ENCODE measurements at places on chromosomes 2 and 18. TPM values are rescaled to one million over a fixed set of nuclear protein-coding genes. Genes with fewer than 3 reads are reported as not detected.

Gene DNAH6
- 0.69 TPM for total RNA-seq

Gene C2orf80
- not detected for total RNA-seq

GRCh38 chr2:217920879-217921603, 81.8 kb downstream of the TNS1 start:
- ATAC-seq, result no peak
- peaks cover 5% of the 10 kb centered on the region for H3K27me3 ChIP-seq
- H3K36me3 ChIP-seq, result no peaks in the 10 kb centered on the region
- H3K4me1 ChIP-seq, result no peaks in the 10 kb centered on the region

DNA sequence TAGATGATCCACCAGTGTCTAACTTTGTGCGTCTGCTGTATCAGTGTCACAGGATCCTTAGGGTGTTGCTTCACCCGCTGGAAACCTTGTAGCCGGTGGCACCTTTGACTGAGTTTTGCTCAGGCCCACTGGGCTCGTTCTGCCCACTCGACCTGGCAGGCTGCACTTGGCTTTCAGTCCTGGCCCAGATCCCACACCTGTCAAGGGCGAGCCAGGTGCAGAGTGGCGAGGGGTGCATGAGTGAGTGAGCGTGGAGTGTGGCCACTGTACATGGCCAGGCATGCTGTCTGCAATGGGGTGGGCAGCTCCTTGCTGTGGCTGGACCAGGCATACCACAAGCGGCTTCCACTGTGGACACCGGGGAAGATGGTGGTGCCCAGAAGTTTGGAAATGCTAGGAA, 179.0 kb downstream of the FAM210A start:
- peaks cover 13% of the 10 kb centered on the region for H3K4me1 ChIP-seq
- H3K36me3 ChIP-seq, result peaks cover 10% of the 10 kb centered on the region
- no peaks in the 10 kb centered on the region for H3K27me3 ChIP-seq
- no peak for ATAC-seq
- H3K27ac ChIP-seq, result no peak overlapping the region

GRCh38 chr18:22109535-22109934, 59.9 kb upstream of the GATA6 start:
- no peaks in the 10 kb centered on the region for H3K27me3 ChIP-seq
- H3K36me3 ChIP-seq, result no peaks in the 10 kb centered on the region
- no peak for ATAC-seq
- no peaks in the 10 kb centered on the region for H3K4me1 ChIP-seq

DNA sequence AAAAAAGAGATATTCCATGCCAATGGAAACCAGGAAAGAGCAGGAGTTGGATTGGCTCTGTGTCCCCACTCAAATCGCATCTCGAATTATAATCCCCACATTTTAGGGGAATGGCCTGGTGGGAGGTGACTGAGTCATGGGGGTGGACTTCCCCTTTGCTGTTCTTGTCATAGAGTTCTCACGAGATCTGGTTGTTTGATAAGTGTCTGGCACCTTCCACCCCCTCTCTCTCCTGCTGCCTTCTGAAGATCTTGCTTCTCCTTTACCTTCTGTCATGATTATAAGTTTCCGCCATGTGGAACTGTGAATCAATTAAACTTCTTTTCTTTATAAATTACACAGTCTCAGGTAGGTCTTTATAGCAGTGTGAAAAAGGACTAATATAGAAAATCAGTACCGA, 355.6 kb downstream of the NBAS start:
- H3K36me3 ChIP-seq, result peaks cover 46% of the 10 kb centered on the region
- no peak overlapping the region for H3K4me3 ChIP-seq
- H3K27me3 ChIP-seq, result no peaks in the 10 kb centered on the region
- H3K27ac ChIP-seq, result no peak overlapping the region
- H3K4me1 ChIP-seq, result peaks cover 16% of the 10 kb centered on the region
- no peak for ATAC-seq

DNA sequence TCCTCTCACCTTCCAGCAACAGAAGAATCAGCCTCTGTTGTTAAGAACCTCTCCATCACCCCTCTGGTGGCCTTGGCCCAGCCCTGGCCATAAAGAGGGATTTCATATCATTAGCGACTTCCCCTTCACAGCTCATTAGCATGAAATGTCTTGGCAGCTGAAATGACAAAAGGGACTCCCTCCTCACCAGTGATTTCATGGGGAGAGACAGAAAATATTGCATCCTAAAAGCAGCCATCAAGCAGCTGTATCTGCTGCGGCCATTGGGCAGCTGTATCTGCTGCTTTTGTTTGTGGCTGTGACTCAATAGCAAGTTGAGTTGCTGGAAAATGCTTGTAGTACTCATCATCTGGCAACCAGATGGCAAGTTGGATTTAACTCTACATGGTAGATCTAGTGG, 105.9 kb upstream of the RMDN2 start:
- no peak for ATAC-seq
- no peak overlapping the region for H3K4me3 ChIP-seq
- no peak overlapping the region for H3K27ac ChIP-seq
- H3K36me3 ChIP-seq, result no peaks in the 10 kb centered on the region
- peaks cover 5% of the 10 kb centered on the region for H3K4me1 ChIP-seq

DNA sequence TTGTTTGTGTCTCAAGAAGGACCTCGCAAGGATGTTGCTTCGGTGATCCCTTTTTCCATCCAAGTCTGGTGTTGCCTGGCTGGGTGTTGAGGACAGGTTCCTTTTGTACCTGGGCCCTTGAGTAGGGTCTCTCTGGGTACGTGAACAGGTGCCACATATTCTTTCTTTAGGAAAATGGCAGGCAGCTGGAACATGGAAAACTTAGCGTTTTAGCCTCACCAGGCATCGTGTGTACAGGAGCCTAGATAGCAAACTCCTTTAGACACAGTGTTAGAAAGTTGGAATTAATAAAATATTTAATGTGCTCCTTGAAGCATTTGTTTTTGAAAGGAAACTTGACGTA, 54.3 kb upstream of the RBM44 start:
- H3K4me3 ChIP-seq, result no peak overlapping the region
- peaks cover 94% of the 10 kb centered on the region for H3K36me3 ChIP-seq
- H3K4me1 ChIP-seq, result peaks cover 36% of the 10 kb centered on the region

GRCh38 chr2:126886211-126886915, 12.3 kb upstream of the TEX51 start:
- ATAC-seq, result peak; percentile 70
- no peak overlapping the region for H3K27ac ChIP-seq
- H3K27me3 ChIP-seq, result peaks cover 18% of the 10 kb centered on the region
- no peaks in the 10 kb centered on the region for H3K4me1 ChIP-seq
- no peak overlapping the region for H3K4me3 ChIP-seq

Gene ACMSD
- total RNA-seq, result not detected

DNA sequence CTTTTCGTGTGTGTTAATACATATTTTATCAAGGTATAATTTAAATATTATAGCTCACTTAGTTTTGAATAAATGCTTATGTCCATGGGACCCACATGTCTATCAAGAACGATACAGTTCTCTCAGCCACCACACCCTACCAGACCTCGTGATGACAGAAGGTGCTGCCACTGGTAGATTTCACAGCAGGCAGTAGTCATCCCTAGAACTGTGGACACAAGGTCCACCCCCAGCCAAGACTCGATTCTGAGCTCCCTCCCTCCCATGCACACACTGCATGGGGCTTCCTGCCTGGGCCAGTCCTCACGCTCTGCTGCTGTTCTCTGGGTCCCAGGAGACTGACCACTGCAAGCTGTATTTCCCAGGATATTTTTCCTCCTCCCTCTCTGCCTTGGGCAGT, 26.5 kb upstream of the CREB1 start:
- no peaks in the 10 kb centered on the region for H3K36me3 ChIP-seq
- peak; percentile 11 for ATAC-seq
- H3K4me3 ChIP-seq, result no peak overlapping the region
- no peaks in the 10 kb centered on the region for H3K27me3 ChIP-seq
- no peak overlapping the region for H3K27ac ChIP-seq

Data from activated T-helper 17 cell treated with anti-CD3 and anti-CD28 coated beads, Interleukin-2, amount 50 U/mL, for 72 hours (primary cell).